IPS-NIHi11 (cell line): ENCODE measurements at places on chromosomes 12 and 14.

GRCh38 chr12:54162741-54163140 lies 26.0 kb downstream of the SMUG1 start:
- DNase-seq, result no peak

- no peak for DNase-seq
Observed at GRCh38 chr12:4984971-4985370, 58.7 kb upstream of the KCNA5 start.

DNA sequence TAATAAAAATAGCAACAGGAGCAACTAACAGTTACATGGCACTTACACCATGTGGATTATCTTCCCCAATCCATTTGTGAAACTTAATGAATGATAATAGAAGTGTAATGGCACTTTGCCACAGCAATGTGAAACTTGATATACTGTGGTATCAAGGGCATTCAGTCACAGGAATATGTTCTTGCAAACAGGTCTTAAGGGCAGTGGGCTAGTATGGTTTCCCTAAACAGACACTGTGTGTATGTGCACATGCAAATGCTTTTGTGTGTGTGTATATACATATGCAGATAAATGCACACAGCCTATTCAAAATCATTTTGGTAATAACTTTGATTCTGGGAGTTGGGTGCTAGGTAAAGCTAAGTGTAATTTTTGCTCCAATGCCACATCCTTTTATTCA lies 26.2 kb upstream of the ARHGAP5 start:
- DNase-seq, result no peak

GRCh38 chr14:53384536-53384935 lies 231.4 kb upstream of the DDHD1 start:
- DNase-seq, result no peak

DNA sequence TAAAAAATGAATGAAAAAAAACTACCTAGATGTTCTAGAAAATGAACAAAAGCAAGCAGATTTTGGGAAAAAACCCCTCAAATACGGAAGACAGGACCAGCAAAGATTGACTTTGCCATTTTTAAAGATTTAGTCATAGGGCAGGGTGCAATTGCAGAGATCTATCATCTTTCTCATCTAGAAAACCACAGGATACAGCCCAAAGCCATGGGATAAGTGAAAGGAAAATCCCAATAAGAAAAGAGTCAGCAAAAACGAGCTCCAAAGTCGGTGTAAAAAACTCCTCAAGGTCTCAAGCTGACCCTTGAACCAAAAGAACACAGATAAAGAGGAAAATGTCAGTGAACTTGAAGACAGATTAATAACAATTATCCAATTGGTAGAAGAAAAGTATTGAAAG lies 28.0 kb downstream of the CEP290 start:
- no peak for DNase-seq

DNA sequence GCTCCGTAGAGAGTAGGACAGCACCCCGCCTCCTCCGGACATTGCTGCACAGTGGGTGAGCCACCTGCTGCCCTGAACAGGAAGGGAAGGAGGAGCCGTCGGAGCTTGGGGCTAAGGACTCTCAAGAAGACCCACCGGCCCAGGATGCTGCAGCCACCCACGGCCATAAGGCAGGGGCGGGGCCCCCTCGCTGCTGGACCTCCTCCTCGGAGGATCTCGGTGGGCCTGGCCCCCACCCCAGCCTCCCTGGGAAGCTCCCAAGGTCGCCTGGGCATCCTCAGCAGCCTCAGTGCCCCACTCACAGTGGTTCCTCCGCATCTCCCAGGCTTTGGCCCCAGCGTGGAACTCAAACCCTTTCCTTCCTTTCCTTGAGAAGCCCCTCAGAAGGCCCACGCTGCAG lies 68.6 kb upstream of the DIO3 start:
- DNase-seq, result no peak

- peak; percentile 23 for DNase-seq
Observed at GRCh38 chr14:86057018-86057667, 527.2 kb downstream of the FLRT2 start.

GRCh38 chr12:115072712-115073111 lies 388.7 kb upstream of the TBX3 start:
- DNase-seq, result no peak

DNA sequence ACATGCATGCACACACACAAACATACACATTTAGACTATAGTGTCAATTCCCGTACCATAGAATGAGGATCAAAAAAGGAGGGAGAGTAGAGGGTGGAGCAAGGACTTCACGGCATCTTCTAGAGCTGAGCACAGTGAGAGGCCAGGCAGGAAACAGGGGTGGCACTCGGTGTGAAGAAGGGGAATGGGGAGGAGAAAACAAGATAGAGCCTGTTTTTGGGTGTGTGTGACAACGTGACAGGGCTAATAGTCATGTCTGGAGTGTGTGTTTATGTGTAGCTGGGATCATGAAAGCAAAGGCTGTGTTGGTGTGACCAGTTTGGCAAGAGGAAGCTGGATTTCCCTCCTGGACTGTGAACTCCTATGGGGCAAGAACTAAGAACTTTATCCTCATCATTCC lies 9.9 kb upstream of the ACVR1B start:
- DNase-seq, result no peak

DNA sequence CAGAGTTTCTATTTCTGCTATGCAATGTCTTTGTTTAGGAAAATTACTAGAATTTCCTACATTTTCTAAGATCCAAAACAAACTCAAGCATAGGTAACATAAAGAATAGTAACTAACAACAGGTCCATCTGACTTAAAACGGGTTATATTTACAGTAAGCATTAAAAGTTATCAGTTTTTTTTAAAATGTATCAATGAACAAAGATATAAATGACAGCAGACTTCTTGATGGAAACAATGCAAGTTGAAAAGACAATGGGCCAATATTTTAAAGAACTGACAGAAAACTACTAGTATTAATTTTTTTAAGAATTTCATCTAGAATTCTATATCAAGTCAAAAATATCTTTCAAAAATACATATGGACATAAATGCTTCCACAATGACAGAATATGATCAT lies 367.1 kb upstream of the MGAT4C start:
- no peak for DNase-seq

- peak; percentile 65 for DNase-seq
Observed at GRCh38 chr14:99755629-99756603, 37.3 kb upstream of the EML1 start.

- peak; percentile 89 for DNase-seq
Observed at GRCh38 chr12:51391283-51392123, at the start of gene GALNT6. TSS of gene GALNT6 (minus strand) at chr12:51391406. CDS start at chr12:51379781, 11,625 bp downstream.

- DNase-seq, result no peak
Observed at GRCh38 chr14:101022121-101022520, 118.6 kb upstream of the RTL1 start.

GRCh38 chr12:71654200-71654599 lies 9.4 kb downstream of the ZFC3H1 start:
- DNase-seq, result no peak

DNA sequence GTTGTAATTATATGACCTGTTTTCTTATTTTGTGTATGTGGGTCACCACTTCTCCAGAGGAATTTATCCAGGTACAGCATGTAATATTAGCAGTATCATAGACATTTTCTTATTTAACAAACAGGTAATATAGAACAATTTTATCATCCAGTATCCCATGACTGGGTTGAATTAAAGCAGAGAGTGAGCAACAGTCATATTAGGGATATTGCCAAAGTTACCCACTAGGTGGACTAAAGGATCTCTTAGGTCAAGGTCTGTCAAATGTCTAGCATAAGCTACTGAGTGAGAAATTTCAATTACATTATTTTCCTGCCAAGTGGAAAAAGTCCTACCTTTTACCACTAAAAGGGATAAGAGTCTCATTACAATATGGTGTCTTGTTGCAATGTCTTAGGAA lies 62.1 kb upstream of the TRIM9 start:
- no peak for DNase-seq

DNA sequence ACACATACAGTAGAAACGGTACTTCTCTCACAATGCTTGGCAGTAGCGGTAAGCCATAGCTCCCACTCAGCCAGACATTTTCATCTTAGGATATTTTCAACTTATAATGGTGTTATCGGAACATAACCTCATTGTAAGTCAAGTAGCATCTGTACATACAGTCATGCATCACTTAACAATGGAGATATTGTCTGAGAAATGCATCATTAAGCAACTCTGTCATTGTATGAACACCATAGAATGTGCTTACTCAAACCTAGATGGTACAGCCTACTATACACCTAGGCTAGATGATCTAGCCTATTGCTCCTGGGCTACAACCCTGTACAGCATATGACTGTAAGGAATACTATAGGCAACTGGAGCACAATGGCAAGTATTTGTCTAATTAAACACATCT lies 40.8 kb downstream of the RPS6KA5 start:
- no peak for DNase-seq

- no peak for DNase-seq
Observed at GRCh38 chr12:110042264-110042663, 6.1 kb downstream of the C12orf76 start.

DNA sequence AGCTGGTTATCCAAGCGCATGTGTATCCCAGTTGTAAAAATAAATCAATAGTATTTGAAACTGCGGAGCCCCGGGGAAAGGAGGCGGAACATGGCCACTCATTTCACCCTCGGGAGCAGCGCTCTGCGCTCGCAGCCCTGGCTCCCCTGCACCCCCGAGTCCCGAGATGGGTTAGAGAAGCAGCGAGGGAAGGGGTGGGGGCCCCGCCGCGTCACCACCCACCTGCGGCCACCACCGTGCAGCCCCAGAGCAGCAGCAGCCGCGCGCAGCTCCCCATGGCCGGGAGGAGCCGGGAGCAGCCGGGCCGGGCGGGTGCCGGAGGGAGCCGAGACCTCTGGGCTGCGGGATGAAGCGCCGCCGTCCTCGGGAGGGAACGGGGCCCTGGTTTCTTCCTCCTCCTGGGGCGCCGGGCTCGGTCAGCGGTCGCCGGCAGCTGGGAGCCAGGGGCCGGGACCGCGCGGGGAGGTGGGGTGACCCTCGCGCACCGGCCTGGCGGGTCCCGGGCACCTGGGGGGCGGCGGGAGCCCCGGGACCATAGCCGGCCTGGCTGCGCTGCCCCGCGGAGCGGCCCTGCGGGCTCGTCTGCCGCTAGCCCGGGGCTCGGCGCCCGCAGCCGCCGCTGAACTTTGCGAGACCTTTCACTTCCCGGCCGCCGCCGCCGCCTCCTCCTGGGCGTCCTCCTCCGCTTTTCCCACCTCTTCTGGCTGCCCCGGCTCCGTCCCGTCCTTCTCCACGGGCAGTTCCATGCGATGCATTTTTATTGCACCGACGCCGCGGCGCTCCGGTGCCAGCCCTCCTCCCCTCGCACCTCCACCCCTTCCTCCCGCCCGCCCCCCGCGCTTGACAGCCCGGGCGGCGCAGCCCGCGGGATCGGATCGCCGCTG lies at the start of gene NTN4:
TSS of gene NTN4 (minus strand) at position 732 of the 884 bp plus-strand sequence. CDS start at position 277, 455 bp downstream.
- DNase-seq, result peak; percentile 71

DNA sequence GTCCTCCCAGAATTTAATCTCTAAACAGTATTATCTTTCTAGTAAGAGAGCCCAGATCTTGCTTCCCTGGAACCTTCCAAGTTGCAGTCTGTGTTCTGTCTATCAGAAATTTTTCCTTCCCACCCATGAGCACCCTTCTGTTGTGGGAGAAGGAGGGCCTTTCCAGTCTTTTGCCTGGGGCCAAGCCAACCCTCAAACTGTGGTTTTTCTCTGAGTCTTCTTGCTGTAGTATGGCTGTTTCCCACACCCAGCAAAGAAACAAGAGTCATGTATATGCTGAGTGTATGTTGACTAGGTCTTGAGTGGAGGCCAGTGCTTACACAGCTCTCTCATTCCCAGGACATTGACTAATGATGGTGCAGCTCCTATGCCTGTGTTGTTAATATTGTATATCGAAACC lies 104.5 kb downstream of the TGFB3 start:
- no peak for DNase-seq

DNA sequence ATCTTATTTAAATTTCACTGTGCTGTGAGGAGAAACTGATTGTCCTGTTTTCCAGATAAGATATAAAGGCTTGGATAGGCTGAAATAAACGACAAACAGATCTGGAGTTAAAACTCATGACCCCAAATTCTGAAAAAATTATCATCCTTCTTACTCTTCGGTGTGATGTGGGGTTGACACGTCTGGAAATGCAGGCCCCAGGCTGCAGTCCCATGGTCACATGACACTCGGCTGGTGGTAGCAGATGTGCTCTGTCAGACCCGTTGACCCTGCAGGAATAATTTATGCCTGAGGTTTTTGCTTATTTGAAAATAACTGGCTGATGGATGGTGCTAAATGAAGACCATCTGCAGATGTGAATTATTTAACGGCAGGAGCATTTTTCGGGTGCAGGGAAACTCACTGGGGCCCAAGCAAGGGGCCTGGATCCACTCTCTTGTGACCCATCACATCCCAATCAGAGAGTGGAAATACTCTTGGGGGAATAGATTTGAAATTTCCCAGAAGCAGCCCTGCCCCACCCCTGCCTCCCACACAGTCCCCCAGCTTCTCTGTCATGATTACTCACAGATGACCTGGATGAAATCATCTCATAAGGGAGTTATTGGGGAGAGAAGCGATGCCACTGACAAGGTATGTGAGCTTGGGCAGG lies 47.7 kb upstream of the CMKLR1 start:
- no peak for DNase-seq

DNA sequence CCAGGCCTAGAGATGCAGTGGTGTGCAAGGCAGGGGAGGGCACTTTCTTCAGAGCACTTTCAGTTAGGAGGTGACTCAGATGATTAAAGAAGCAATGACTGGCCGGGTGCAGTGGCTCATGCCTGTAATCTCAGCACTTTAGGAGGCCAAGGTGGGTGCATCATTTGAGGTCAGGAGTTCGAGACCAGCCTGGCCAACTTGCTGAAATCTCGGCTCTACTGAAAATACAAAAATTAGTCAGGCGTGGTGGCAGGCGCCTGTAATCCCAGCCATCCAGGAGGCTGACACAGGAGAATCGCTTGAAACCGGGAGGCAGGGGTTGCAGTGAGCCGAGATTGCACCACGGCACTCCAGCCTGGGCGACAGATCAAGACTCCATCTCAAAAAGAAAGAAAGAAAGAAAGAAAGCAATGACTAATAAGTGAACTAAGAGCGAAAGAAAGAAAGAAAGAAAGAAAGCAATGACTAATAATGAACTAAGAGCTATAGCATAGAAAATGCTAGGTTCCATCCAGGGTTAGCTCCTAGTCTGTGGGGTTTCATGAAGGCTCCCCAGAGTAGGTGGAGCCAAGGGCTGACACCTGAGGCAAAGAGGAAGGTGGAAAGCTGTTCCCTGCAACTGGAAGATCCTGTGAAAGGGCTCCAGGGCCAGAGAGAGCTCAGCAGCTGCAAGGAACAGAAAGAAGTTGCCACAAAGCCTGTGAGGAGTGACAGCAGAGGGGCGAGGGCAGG lies 334.5 kb downstream of the CACNA1C start:
- DNase-seq, result no peak

GRCh38 chr12:60021235-60021634 lies 425.4 kb downstream of the SLC16A7 start:
- no peak for DNase-seq

DNA sequence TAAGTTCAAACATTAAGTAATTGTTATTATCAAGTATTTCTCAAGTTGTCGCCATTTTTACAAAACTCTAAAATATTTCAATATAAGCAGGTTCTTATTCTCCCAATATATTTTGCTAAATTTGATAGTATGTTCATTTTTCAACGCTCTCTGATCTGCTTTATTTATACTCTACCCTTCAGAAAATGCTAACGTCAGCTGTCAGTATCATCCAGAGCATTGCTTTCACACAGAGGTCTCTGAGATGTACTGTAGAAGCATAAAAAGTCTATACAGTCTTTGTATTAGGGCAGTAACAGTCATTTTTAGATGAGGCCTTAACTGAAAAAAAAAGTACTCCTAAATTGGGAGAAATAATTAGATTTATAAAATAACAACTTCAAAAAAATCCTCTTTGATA lies 533.1 kb upstream of the LRFN5 start:
- DNase-seq, result no peak

GRCh38 chr14:74362361-74362915 lies 14.2 kb downstream of the VRTN start:
- peak; percentile 94 for DNase-seq
